ENCODE measurements at places on chromosomes 4 and X. TPM values are rescaled to one million over a fixed set of nuclear protein-coding genes. Genes with fewer than 3 reads are reported as not detected.

The CLIC2 gene
- 0.17 TPM for total RNA-seq

GRCh38 chr4:10354746-10355145 lies 102.5 kb downstream of the ZNF518B start:
- no peaks in the 10 kb centered on the region for H3K4me1 ChIP-seq
- no peaks in the 10 kb centered on the region for H3K36me3 ChIP-seq
- no peak for DNase-seq
- H3K27ac ChIP-seq, result no peak overlapping the region

- H3K27ac ChIP-seq, result no peak overlapping the region
- no peaks in the 10 kb centered on the region for H3K4me1 ChIP-seq
- H3K27me3 ChIP-seq, result no peaks in the 10 kb centered on the region
- H3K4me3 ChIP-seq, result no peak overlapping the region
- no peak for DNase-seq
- H3K36me3 ChIP-seq, result no peaks in the 10 kb centered on the region
These were observed 888.9 kb downstream of the PCDH18 start for GRCh38 chr4:136643416-136643815.

GRCh38 chrX:67524950-67525691 lies 18.7 kb upstream of the AR start:
- H3K4me3 ChIP-seq, result no peak overlapping the region
- no peaks in the 10 kb centered on the region for H3K27me3 ChIP-seq
- H3K4me1 ChIP-seq, result no peaks in the 10 kb centered on the region

- H3K36me3 ChIP-seq, result no peaks in the 10 kb centered on the region
- no peaks in the 10 kb centered on the region for H3K4me1 ChIP-seq
- H3K4me3 ChIP-seq, result no peak overlapping the region
- DNase-seq, result no peak
- no peaks in the 10 kb centered on the region for H3K27me3 ChIP-seq
- no peak overlapping the region for H3K27ac ChIP-seq
These were observed 303.5 kb downstream of the ANKRD50 start for GRCh38 chr4:124409044-124409443.

The ARR3 gene
- total RNA-seq, result not detected

DNA sequence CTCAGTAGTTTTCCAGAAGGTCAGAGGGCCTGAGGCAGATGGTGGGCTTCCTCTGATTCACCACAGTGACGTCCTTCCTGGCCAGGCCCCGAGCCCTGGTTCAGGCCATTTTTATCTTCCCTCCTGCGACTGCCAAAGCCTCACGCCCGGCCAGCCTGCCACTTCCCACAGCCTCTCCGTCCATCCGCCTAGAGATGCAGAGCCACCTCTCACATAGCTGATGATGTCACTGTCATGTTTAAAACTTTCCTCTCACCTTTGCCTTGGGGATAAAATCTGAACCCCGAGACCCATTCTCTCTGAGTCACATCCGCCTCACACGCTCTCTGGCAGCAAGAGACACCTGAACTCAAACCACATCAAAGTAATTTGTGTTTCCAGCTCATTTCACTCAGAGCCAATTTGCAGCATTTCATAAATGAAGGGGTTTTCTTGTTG lies 175.3 kb downstream of the QDPR start:
- peak overlapping the region; percentile 92 for H3K27ac ChIP-seq
- DNase-seq, result peak; percentile 94
- peak overlapping the region; percentile 60 for H3K4me3 ChIP-seq
- peaks cover 7% of the 10 kb centered on the region for H3K27me3 ChIP-seq

The PRDM8 gene
- 3.6 TPM for total RNA-seq

GRCh38 chrX:41664375-41664901 lies 24.3 kb upstream of the GPR34 start:
- H3K4me1 ChIP-seq, result peaks cover 34% of the 10 kb centered on the region
- peak; percentile 55 for DNase-seq
- peaks cover 20% of the 10 kb centered on the region for H3K36me3 ChIP-seq
- H3K27ac ChIP-seq, result peak overlapping the region; percentile 53

DNA sequence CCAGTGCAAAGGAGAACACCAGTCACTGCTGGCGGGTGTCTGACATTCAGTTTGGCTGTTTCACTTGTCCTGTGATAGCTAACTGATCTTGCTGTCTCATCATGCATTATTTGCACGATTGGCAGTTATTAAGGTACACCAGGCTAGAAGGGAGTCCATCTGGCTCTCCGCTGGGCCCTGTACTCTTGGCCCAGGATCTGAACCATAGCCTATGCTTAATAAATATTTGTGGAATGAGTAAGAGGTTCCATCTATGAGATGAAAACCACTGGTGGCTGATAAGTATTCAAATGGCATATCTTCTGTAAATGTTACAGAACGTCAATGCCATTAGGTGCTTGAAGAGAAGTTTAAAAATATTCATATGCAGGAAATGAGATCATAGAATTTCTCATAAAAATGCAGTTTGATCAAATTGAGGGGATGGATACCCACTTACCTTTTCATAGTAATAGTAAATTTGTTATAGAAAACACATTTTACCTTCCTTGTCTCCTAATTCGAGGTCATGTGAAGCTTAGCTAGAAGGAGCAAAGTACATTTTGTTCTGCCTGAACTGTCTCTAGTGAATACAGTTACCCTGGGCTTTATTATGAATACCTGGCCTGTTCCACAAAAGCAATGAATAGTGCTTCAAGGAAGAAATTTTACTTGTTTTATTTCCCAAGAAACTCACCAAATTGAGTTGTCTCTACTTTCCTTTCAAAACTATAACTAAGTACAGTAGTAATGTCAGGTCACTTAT lies 213.5 kb downstream of the CBR4 start:
- no peak overlapping the region for H3K27ac ChIP-seq
- no peak overlapping the region for H3K4me3 ChIP-seq
- H3K4me1 ChIP-seq, result no peaks in the 10 kb centered on the region
- H3K27me3 ChIP-seq, result peaks cover 8% of the 10 kb centered on the region
- H3K36me3 ChIP-seq, result no peaks in the 10 kb centered on the region

- no peak for DNase-seq
- H3K36me3 ChIP-seq, result no peaks in the 10 kb centered on the region
- no peak overlapping the region for H3K4me3 ChIP-seq
- H3K27me3 ChIP-seq, result no peaks in the 10 kb centered on the region
- no peak overlapping the region for H3K27ac ChIP-seq
These were observed 230.5 kb downstream of the MGST2 start for GRCh38 chr4:139896091-139896604.

DNA sequence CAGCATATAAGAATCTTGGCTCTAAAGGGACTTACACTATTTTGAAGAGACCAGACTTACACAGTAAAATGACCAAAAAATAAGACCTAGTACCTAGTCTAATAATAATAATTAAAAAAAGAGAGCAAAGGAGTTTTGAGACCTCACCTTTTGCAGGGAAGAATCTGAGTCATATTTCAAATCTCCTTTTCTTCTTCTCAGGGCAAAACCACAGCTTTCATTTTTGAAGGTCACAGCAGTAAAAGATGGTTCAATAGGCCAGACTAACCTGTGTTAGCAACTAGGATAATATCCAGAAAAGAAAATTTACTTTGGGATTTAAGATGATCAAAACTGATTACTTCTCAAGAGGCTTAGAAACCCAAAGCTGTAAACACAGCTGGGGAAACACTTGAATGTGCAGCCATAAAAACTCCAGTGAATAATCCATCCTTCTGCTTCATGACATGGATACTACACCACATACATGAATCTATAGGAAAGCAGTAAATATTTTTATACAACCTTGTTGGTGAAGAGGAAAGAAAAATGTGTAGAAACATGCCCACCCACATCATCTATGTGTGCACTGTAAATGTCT lies 25.9 kb upstream of the LNX1 start:
- H3K27ac ChIP-seq, result no peak overlapping the region
- no peaks in the 10 kb centered on the region for H3K4me1 ChIP-seq

The PAGE4 gene
- total RNA-seq, result not detected

DNA sequence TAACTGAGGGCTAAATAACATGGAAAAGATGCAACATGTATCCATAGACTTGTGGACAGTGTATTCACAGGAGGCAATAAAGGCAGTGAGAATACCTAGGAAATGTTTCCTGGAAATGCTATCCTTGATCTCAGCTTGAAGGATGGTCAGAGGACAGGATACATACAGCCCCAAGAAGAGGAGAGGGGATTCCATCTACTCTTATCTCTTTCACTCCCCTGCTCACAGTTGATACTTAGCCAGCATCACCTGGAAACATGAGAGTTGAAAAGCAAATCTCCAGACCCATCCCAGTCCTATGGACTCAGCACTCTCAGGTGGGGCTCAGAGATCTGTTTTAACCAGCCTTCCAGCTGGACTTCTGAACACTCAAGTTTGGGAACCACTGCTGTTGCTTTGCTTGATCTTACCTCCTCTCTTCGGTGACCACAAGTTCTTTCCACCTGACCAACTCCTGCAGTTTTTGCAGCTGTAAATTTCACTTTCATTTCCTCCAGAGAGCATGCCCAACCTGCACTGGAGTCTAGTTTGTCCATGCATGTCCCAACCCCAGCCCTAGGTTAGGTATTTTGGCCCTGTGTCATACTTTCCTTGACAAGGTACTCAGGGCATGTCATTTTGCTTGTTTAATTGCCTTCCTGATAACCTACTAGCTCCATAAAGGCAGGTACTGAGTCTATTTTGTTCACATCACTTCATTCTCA lies 10.4 kb downstream of the RELL1 start:
- no peaks in the 10 kb centered on the region for H3K27me3 ChIP-seq
- peaks cover 67% of the 10 kb centered on the region for H3K4me1 ChIP-seq
- H3K4me3 ChIP-seq, result peak overlapping the region; percentile 80
- peaks cover 46% of the 10 kb centered on the region for H3K36me3 ChIP-seq
- DNase-seq, result peak; percentile 87
- peak overlapping the region; percentile 86 for H3K27ac ChIP-seq

DNA sequence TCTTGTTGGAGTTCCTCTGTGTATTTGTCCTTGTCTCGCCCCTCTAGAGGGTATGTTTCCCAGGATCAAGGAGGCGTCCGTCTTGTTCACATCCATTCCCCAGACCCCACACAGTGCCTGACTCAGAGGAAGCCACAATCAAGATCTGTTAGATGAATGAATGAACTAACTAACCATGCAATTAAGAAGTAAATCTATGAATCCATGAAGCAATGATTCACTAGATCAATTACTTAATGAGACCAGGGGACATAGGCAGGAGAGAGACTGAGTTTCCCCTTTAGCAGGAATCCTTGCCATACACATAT lies 11.9 kb downstream of the BLOC1S4 start:
- no peak for DNase-seq
- no peaks in the 10 kb centered on the region for H3K27me3 ChIP-seq
- peak overlapping the region; percentile 12 for H3K4me3 ChIP-seq
- H3K36me3 ChIP-seq, result no peaks in the 10 kb centered on the region

The CFAP99 gene
- total RNA-seq, result not detected

The NLRP2B gene
- not detected for total RNA-seq

GRCh38 chr4:16760617-16761363 lies 137.7 kb downstream of the LDB2 start:
- no peaks in the 10 kb centered on the region for H3K4me1 ChIP-seq
- no peak for DNase-seq
- no peak overlapping the region for H3K4me3 ChIP-seq
- no peaks in the 10 kb centered on the region for H3K27me3 ChIP-seq

- no peak overlapping the region for H3K27ac ChIP-seq
- H3K36me3 ChIP-seq, result no peaks in the 10 kb centered on the region
- peaks cover 60% of the 10 kb centered on the region for H3K27me3 ChIP-seq
- no peak overlapping the region for H3K4me3 ChIP-seq
These were observed 53.9 kb downstream of the ENPP6 start for GRCh38 chr4:184163813-184164212.

GRCh38 chr4:156971676-156972378 lies at the start of gene PDGFC:
TSS of gene PDGFC (minus strand) at chr4:156971799. CDS start at chr4:156970903, 896 bp downstream.
- DNase-seq, result peak; percentile 57
- peaks cover 45% of the 10 kb centered on the region for H3K27me3 ChIP-seq
- peak within 1 kb of the TSS; percentile 16 for H3K4me3 ChIP-seq
- no peaks in the 10 kb centered on the region for H3K36me3 ChIP-seq
- no peak within 1 kb of the TSS for H3K27ac ChIP-seq

GRCh38 chr4:145390571-145390970 lies 91.1 kb upstream of the SMAD1 start:
- no peaks in the 10 kb centered on the region for H3K4me1 ChIP-seq
- DNase-seq, result no peak
- peaks cover 9% of the 10 kb centered on the region for H3K27me3 ChIP-seq
- H3K36me3 ChIP-seq, result no peaks in the 10 kb centered on the region
- H3K27ac ChIP-seq, result no peak overlapping the region
- H3K4me3 ChIP-seq, result no peak overlapping the region

GRCh38 chr4:99759346-99759984 lies 57.2 kb upstream of the DAPP1 start:
- no peaks in the 10 kb centered on the region for H3K36me3 ChIP-seq
- H3K4me1 ChIP-seq, result peaks cover 14% of the 10 kb centered on the region
- no peaks in the 10 kb centered on the region for H3K27me3 ChIP-seq
- no peak overlapping the region for H3K27ac ChIP-seq

The CT45A2 gene
- not detected for total RNA-seq

The ARMCX1 gene
- total RNA-seq, result 0.14 TPM

The CLGN gene
- not detected for total RNA-seq

The ZRSR2 gene
- 20.0 TPM for total RNA-seq

DNA sequence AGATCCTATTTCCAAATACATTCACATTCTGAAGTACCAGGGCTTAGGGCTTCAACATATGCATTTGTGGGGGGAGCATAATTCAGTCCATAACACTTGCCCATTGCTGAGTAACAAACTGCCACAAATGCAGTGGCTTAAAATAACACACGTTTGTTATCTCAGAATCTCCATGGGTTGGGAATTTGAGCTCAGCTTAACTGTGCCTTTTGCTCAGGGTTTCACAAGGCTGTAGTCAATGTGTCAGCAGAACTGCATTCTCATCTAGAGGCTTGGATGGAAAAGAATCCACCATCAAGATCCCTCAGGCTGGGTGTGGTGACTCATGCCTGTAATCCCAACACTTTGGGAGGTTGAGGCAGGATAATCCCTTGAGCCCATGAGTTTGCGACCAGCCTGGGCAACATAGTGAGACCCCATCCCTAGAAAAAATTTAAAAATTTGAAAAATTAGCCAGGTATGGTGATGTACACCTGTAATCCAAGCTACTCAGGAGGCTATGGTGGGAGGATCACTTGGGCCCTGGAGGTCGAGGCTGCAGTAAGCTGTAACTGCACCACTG lies 25.8 kb upstream of the TBL1X start:
- DNase-seq, result no peak

- no peak overlapping the region for H3K4me3 ChIP-seq
- H3K4me1 ChIP-seq, result peaks cover 14% of the 10 kb centered on the region
- H3K27me3 ChIP-seq, result no peaks in the 10 kb centered on the region
- H3K27ac ChIP-seq, result no peak overlapping the region
These were observed 17.5 kb upstream of the SH3KBP1 start for GRCh38 chrX:19904778-19905367.

The NLGN3 gene
- total RNA-seq, result 1.0 TPM

GRCh38 chr4:74682567-74683359 lies 111.6 kb downstream of the BTC start:
- H3K4me1 ChIP-seq, result no peaks in the 10 kb centered on the region
- H3K27me3 ChIP-seq, result peaks cover 23% of the 10 kb centered on the region
- no peak for DNase-seq
- H3K4me3 ChIP-seq, result no peak overlapping the region
- no peaks in the 10 kb centered on the region for H3K36me3 ChIP-seq
- H3K27ac ChIP-seq, result no peak overlapping the region

- H3K4me1 ChIP-seq, result peaks cover 10% of the 10 kb centered on the region
- H3K27me3 ChIP-seq, result no peaks in the 10 kb centered on the region
- H3K4me3 ChIP-seq, result no peak overlapping the region
- no peaks in the 10 kb centered on the region for H3K36me3 ChIP-seq
These were observed 42.0 kb upstream of the GPR78 start for GRCh38 chr4:8538076-8538702.

The CCDC160 gene
- total RNA-seq, result not detected

The IQCM gene
- not detected for total RNA-seq

The ZFP92 gene
- total RNA-seq, result 1.7 TPM

GRCh38 chrX:136674270-136674985 lies 26.5 kb downstream of the CD40LG start:
- H3K27me3 ChIP-seq, result no peaks in the 10 kb centered on the region
- peak overlapping the region; percentile 90 for H3K27ac ChIP-seq
- DNase-seq, result peak; percentile 79
- H3K4me1 ChIP-seq, result peaks cover 68% of the 10 kb centered on the region
- peaks cover 53% of the 10 kb centered on the region for H3K36me3 ChIP-seq

Data from activated CD4-positive, alpha-beta T cell treated with anti-CD3 and anti-CD28 coated beads, Interleukin-2, amount 10 ng/mL, durations not matched to agents 24 days and 14 days (primary cell).